NCI-H187 (cell line): ENCODE measurements at places on chromosomes 7 and 10.
A peak's percentile ranks its signal among the peaks of the same experiment; 100 is the strongest.

GRCh38 chr10:125692601-125693523, 9.9 kb upstream of the TEX36 start:
- DNase-seq: no peak

- DNase-seq: no peak
Measured at GRCh38 chr10:100303724-100304319, 17.3 kb upstream of the BLOC1S2 start.

DNA sequence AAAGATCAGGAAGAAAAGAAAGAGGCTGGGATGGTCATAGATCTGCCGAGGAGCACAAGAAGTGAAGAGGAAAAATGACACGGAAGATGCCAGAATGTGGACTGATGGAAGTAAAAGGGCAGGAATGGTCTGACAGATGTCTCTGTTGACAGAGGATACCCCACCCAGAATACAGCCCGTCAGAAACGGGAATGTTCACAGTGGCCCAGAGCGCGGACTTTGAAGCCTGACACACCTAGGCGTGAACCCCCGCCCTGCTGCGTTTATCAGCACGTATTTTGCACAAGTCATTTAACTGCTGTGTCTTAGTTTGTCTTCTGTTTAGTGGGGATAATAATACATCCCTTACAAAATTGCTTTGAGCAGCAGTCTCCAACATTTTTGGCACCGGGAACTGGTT, 27.1 kb downstream of the AKR1B1 start:
- no peak for DNase-seq

GRCh38 chr10:6006991-6007390, 29.6 kb upstream of the IL15RA start:
- DNase-seq: no peak

DNA sequence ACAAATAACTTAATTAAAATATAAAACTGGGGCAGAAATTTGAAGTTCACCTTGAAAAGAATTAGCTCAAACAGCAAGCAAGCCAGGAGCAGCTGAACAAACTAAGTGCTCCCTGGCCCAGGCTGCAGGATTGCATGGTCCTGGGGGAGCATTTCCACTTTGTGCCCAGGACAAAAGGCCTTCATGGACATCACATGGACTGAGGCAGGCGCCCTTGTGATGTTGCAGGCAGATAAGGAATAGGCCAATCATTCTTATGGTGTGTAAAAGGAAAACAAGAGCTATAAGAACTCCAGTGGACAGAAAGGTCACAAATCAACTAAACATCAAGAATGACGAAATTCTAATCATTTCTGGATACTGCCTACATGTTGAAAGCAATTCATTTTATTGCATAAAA, 17.5 kb upstream of the TECTB start:
- DNase-seq: no peak

DNA sequence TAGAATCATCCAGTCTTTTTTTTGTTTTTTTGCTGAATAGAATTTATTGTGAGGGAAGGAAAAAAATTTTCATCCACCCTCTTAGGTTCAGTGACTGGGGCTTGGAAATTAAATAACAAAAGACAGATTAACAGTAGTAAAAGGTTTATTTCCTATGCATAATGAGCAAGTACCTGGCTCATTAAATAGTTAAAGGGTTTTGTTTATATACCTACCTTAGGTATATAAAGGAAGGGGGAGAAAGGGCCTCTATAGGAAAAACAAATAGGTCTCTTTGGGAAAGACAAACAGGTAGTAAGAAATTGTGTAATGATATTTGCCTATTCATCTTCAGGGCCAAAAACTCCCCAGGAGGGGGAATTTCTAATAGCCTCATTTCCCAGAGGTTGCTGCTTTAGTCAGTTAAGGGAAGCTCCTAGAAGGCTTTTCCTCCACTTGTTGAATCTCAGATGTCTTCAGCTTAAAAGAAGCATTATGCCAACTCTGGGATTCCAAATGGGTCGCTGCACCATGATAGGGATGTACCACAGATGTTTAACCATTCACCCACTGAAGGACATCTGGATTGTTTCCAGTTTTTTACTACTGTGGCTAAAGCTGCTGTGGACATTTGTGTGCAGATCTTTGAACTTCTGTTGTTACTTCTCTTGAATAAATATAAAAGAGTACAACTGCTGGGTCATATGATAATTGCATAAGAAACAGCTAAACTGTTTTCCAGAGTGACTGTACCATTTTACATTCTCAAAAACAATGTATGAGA, 11.3 kb downstream of the ACADSB start:
- no peak for DNase-seq

DNA sequence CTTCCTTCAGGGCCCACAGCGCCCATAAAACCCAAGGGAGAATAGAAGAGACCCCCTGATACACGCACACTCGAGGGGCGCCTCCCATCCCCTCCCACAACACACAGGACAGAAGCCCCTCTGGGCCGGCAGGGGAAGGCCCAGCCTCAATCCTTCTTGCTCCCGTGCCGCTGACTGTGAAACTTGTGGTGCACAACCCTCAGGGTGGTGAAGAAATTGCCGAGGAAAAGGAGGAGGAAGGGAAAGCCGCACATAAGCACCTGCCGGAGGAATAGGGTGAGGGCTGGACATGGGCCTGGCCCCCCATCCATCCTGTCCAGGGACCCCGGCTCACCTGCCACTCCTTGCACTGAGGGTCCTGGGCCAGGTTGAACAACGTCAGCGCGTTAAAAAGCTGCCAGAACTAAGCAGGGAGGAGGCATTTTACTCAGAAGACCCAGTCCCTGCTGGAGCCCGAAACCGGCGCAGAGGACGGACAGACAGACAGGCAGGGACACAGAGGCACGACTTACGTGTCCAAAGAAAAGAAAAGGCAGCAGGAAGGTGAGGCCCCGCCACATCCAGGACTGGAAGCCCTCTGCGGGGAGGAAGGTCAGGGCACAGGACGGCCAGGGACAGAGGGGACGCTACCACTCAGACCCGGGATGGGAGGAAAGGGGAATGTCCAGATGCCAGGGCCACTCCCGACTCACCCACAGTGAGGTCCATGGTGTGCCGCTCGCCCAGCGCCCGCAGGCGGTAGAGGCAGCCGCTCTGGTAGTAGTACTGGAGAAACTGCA, 7.2 kb downstream of the TMEM120A start:
- DNase-seq: no peak

DNA sequence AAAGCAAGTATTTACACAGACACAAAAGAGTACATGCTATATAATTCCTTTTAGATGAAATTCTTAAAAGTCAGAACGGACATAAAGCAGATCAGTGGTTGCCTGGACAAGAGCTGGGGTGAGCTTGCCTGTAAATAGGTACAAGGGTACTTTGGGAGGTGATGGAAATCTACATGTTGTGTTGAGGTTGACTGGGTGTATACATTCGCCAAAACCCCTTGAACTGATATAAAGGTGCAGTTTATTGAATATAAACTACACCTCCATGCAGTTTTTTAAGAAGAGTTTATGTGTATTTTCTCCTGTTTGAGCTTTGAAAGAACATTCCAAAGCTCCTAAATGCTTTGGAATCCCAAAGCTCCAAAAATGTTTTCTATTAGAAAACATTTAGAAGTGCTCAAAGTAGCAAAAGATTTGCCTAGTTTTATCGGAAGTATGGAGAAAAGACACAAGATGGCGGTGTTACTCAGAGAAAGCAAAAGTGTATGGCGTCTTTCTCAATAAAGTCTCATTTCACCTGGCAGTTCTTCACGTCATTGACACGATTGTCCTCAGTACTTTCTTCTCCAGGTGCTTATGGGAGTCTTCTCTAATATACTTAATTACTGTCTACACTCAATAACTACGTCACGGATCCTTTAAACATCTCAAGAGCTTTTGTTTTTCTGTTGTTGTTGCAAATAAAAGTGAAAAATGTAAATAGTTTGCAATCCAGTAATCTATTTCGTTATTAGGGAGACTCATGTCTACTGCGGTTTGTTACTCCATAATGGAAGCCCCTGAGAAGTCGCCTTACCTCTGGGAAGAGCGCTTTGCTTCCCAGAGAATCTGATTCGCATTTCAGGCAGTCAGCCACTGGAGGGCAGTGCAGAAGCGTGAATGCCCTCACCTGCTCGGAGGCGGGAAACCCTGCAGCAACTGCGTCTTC, 14.7 kb upstream of the SEC61G start:
- peak; percentile 31 for DNase-seq

GRCh38 chr7:2921653-2922347, 77.7 kb upstream of the GNA12 start:
- DNase-seq: no peak

DNA sequence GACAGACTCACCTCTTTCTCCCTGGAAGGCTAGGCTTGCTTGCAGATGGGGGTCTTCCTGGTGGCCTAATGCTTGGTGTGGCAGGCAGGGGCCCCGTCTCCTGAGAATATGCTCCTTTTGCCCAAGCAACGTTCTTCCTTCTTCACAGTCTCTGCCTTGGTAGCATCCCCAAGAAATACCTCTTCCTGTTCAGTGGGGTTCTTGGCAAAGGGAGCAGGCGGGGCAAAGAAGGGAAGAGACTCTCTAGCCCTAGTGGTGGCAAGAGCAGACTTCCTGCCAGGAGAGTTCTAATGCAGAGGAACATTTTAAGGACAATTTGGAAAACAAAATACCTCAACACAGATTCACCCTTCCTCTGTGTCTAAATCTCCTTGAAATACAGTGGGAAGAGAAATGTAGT, at the start of gene CLEC5A:
Gene CLEC5A, minus strand, starts transcription at position 179 of the 400 bp plus-strand sequence. CDS start 682 bp downstream, outside the sequence.
- DNase-seq: no peak

- DNase-seq: no peak
Measured at GRCh38 chr10:91349381-91349780, 60.8 kb upstream of the HECTD2 start.

- DNase-seq: no peak
Measured at GRCh38 chr10:43594944-43595589, 11.2 kb upstream of the ZNF485 start.
